ENCODE measurements at places on chromosomes 5 and 9.
A peak's percentile ranks its signal among the peaks of the same experiment; 100 is the strongest.

DNA sequence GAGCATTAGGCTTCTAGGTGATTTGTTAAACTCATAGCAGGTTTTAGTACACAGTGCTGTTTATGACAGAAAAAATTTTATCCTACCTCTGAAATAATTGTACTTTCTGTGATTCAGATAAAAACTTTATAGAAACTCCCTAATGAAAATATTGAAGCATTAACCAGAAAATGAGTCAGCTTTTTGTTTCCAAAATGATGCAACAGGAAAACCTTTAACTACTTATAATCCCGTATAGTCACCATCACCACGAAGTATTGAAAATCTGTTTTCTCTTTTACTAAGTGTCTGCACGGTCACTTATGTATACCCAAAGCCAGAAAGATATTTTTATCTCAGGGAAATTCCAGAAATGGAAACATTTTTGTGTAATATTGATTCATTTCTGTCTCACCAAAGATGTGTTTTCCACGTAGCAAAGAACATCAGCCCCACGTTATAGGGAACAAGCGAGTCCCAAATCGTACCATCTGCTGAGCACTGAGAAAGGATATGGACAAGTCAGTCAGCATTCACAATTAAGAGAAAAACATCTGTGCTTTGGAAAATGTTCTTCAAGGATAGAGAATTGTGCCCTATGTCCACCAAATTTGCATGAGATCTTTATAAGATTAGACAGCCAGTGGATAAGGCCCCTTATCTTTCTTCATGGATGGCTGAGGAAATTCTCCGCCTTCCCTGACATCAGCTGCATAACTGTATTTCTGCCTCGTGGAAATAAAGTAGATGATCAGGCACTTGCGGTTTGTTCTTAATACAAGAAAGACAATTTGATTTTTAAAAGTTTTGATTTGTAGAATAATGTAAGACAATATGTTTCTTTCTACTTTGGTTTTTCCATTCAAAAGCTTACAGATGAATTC, 41.9 kb downstream of the TNFAIP8 start:
- DNase-seq: no peak

- no peak for DNase-seq
These were observed 79.6 kb downstream of the TLR4 start for GRCh38 chr9:117783828-117784227.

- DNase-seq: no peak
These were observed 33.7 kb downstream of the GLDC start for GRCh38 chr9:6611865-6612264.

DNA sequence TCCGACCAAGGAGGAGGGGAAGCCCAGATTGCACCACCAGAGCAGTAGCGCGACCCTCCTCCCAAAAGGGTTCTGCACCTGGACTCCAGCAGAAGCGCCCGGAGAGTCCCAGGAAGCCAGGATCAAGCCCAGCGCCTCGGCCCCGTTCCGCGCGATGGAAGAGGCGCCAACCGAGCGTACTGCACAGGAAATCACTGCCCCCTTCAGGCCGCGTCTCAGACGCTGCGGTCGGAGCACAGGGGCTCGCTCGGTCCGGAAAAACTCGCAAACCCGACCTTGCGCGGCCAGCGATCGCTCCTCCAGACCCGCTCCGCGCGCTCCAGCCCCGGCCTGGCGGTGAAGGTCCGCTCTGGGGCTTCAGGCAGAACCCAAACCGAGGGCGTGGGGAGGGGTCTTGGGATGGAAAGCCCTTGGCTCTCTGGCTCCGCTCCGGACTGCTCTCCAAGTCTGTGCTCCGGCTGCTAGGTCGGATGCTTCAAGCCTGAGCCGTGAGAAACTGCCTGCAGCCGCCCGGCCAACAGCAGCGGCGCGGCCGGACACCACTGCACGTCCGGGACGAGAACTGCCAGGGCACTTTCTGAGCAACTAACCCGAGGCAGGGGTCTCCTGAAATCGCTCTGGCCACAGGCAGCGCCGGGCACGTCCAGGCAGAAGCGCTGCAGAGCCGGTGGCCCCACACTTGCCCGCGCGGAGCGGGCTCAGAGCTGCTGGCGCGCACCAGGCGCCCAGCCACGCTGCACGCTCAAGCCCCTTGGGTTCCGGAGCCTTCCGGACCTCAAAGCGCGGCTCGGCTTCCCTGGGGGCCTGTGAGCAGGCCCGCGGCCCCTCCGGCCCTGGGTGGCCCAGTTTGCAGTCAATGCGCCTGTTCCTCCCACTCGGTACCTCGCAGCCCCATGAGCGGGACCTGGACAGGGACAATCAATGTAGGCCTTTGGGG, 1.3 kb downstream of the GABBR2 start:
- DNase-seq: peak; percentile 80

DNA sequence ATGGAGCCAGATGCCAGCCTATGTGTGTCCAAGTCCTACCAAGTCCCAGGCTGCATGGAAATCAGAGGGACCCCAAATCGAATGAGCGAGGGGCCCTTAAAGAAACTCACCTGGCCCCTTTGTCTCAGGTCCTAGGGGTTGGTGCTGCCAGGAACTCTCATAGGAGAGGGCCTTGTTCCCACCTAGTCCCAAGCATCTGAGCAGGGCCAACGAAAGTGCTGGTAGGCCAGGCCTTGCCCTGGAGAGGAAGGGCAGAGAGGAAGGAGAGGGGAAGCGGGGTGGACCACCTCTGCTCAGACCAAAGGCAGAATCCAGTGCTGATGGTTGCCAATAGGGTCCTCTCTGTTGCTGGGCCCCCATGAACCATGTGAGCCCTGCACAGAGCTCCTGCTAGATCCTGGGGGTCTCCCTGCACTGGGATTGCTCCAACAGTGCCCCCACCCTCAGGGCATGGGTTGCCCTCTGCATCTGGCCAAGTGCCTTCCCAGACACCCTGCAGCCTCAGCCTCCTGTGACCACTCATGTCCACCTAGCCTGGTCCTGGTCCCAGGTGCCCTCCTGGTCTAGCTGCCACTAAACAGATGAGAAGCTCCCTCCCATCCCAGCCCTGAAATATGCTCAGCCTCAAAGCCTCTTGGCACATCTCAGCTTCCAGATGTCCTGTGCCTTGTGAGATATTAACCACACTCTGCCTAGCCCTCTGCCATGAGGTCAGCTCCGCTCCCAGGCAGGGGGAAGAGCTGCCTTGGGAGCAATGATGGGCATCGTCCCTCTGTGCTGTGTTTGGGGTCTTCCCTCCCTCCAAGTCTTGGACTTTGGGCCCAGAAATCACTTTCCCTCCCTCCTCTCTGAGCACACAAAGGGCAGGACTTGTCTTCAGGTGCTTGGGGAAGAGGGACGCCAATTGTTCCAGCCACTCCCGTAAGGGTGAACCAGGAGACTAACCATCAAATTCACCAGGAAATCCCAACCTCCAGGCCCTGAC, 109.6 kb downstream of the ADAMTS2 start:
- DNase-seq: no peak

DNA sequence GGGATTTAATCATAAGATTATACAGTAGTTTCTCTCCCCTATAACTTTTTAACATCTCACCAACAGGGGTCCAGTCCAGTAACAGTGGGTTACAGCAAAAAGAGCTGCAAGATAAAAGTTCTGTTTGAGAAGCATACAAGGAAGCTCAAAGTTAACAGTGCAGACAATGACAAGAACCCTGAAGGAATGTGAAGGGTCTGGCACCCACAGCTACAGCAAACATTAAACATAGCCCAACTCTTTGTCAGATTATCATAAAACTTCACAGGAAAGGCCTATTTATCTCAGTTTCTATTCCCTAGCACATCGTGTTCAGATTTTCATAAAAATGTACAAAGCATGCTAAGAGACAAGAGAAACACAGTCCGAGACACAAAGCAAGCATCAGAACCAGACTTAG, 309.4 kb downstream of the DIRAS2 start:
- DNase-seq: no peak

- DNase-seq: no peak
These were observed 102.9 kb upstream of the MEGF10 start for GRCh38 chr5:127187706-127188105.

DNA sequence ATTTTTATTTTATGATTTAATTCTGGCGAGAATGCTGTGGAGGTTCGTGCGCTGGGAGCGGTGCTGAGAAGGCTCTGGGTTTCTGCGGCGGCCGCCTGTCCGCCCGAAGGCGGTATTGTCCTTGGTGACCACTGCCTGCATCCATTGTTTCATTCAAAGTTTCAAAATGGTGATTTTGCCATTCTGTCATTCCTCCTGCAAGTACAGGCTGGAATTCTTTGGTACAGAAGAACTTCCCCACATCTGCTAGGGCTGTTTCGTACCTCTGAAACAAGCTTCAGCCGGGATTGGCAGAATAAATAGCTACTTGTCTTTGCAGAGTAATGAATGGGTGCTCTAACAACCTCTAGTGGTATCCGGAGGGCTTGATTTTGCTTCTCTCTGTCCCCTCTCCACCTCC, 112.6 kb upstream of the CACNA1B start:
- DNase-seq: no peak

DNA sequence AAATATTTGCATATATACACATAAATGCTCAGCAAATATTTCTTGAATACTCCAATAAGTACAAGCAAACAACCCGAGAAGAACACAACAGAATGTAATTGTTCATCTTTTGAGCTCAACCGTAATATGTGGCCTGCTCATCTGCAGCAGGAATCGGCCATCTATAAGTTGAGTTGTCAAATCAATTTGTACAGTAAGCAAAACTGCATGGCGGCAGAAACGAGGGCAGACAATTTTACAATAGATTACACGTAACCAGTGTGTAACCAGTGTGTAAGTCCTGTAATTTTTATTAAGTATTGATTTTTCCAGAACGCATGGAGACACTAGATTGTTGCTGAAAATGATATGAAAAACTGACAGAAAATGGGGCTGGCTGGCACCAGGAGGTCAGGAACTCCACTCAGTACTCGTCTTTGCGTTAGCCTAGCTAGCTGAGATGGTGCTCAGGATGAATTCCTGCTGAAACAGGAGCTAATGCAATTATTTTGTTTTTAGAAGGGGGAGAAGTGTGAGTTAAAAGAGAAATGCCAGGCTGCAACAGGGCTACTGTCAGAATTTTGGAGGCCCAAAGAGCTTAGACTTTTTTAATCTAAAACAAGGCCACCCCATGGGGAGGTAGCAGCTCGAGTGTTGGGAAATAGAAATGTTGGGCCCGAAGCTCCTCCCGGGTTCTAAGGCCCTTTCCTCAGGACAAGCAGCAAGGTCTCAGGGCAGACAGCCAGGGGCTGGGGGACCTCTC, 682 bp downstream of the DHX29 start:
- no peak for DNase-seq

- DNase-seq: peak; percentile 29
These were observed 789.3 kb downstream of the SEMA5A start for GRCh38 chr5:8756498-8757084.

DNA sequence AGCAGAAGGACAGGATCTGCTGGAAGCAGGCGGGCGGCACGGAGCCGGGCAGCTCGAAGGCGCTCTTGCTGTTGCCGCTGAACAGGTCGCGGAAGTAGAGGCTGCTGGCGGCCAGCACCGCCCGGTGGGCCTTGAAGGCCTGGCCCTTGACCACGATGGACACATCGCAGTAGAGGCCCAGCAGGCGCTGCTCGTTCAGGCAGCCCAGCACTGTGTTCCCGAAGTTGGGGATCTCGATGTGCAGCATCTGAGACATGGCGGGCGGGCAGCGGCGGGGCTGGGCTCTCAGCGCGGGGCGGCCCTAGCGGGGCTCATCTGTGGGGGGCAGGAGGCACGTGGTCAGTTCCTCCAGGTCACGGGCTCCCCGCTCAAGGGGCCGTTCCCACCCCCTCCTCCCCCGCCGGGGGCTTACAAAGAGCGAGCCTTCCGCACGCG, 44.8 kb downstream of the NACC2 start:
- DNase-seq: no peak

DNA sequence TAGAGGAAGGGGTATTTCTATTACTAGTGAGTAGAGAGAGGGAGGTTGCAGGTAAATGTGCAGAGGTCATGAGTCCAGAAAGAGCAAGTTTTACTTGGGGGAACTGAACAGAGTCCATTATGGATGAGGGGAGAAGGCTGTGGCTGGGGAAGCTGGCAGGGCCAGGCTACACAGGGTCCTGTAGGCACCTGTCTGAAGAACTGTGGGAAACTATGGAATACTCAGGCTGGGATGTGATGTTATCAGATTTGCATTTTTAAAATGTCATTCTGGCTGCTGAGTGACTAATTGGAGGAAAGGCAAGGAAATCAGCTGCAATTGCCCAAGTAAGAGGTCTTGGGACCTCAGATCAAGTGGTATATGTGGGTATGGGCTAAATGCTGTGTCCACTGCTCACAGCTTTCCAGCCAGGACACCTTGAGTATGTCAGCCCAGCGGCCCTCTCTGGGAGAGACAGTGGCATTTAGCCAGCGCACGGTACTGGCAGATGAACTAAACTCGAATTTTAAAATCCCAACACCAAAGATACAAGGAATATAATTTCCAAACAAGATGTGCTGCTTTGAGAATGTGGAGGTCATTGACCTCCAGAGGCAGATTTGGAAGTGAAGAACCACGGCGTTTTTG, 49.1 kb downstream of the FGF1 start:
- DNase-seq: no peak

DNA sequence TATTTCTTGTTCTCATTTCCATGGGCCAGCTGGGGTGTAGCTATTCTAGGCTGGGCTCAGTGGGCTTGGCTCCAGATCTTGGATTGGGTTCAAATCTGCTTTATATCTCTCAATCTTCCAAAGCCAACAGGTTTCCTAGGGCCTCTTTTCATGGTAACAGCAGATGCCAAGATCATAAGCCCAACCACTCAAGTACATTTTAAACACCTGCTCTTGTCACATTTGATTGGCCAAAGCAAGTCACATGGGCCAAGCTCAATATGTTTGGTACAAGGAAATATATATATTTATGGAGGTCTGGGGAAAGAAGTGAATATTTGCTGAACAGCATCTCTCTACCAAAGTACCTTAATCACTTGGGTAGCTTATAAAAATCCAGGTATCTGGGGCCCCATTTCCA, 49.5 kb downstream of the MRRF start:
- no peak for DNase-seq

DNA sequence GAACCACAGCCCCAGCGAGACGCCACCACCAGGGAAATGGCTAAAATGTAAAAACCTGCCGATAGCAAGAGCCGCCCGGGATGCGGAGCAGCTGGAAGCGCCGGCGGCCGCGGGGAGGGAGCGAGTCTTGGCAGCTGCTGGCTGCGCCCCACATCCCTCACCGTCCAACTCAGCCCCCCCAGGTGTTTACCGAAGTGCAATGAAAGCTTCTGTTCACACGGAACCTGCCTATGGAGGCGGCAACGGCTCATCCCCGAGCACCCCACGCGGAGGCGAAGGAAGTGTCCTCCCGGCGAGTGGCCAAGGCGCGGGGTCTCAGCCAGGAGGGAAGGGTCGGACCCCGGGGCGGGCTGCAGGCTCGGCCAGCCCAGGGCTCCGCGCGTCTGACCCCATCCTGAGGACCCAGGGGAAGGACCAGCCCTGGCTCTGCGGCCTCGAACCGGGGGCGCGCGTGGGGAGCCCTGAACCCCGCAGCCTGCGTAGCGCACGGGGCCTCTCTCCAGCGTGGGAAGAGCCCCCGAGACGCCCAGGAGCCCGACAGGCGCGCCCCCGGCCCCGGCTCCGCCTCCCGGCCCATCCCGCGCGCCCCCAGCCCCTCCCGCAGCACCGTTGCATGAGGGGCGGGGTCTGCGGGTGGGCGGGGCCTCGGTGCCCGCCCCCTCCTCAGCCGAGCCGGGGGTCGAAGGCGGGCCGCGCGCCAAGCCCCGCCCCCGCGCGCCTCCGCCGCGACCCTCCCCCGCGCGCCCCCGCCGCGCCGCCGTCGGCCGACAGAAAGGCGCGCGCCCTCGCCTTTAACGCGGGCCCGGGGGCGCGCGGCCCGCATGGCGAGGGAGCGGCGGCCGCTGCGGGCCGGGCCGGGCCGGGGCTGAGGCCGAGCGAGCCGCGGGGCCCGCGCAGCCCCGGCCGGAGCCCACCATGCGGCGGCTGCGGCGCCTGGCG, at the start of gene DIPK1B:
TSS of gene DIPK1B (plus strand) at position 822 of the 939 bp plus-strand sequence. CDS start at position 916, 94 bp downstream.
- peak; percentile 99 for DNase-seq

GRCh38 chr9:115680231-115680630, 473.4 kb upstream of the PAPPA start:
- DNase-seq: no peak

- DNase-seq: no peak
These were observed 54.0 kb upstream of the GRIN3A start for GRCh38 chr9:101792475-101792874.

Measured in iPS-NIHi11 (cell line).